ENCODE measurements at places on chromosomes 5 and 9. TPM values are rescaled to one million over a fixed set of nuclear protein-coding genes. Genes with fewer than 3 reads are reported as not detected.

Gene OR1J2
- total RNA-seq, result not detected

DNA sequence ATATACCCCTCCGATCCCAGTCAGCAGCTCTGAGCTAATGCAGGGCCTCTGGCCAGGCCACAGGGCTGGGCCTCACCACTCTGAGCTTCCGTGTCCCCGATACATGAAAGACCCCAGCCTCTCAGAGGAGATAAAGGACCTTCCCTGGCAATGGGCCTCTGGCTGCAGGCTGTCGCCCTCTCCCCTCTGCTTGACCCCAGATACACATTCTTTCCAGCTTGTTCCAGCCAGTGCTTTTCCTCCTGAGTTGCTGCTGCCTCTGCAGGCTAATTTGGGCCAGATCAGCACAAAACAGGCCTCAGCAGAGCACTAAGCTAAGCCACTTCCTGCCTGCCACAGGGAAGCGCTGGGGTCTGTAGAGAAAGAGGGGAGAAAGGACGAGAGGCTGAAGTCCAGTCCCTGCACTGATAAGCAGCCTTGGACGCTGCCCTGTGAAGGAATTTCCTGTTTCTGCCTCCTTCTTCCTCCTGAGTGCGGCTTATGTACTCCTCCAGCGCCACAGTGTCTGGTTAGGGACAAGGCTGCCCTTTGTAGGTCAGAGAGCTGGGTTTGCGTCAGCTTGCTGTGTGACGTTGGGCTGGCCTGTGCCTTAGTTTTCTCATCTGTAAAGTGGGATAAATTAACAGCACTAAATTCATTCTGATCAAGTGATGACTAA is 73.0 kb upstream of the IL17B start:
- DNase-seq, result no peak

Gene SCGB3A2
- not detected for total RNA-seq

DNA sequence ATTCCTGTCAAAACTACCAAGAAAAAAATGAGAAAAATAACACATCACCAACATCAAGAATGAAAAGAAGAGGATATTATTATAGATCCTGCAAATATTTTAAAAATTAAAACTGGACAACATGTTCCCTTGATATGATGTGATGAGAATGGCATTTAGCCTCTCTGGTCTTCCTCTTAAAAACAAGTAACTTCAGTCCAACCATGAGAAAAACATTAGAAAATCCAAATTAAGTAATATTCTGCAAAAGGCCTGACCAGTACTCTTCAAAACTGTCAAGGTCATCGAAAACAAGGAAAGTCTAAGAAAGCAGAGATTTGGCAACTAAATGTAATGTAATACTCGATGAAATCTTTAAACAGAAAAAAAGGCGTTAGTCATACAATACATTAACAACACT is 167.1 kb upstream of the SNX2 start:
- no peak for DNase-seq

DNA sequence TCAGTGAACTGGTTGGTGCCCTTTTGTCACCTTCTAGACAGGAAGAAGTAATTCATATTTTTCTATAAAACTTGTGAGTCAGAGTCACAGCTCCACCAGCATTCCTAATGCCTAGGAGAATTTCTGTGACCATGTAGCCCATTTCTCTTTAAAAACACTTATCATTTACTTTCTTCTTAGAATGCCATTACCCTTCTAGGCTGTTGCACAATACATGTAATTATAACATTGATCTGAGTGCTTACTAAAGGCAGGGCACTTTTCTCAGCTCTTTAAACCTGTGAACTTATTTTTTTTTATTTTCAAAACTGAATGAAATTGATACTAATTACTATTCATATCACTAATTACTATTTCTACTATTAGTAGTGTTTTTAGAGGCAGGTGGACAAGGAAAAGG is 373.7 kb downstream of the TLE4 start:
- DNase-seq, result no peak

DNA sequence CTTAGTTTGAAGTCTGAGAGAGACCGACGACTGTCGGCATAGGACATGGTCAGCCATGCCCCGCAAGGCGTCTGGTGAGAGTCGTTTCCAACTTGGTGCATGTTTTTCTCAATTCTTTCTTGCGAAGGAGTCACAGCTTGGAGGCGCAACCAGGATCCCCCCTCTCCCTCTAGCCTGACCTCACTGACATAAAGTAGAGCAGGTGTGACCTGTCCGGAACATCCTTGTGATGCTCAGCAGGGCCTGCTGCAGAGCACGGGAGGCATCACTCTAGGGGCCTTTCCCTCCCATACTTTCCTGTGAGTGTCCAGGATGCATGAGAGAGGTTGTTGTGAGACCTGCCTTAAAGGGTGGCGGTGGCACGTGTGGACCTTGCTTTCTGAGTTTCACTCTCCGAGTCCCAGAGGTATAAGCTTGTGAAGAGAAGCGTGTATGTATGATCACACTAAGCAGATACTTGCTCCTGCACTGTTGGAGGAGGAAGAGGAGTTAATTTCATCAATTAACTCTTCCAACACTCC is 5.0 kb downstream of the TENT4A start:
- no peak for DNase-seq
